Vagina (tissue), 2 donors: ENCODE measurements at places on chromosomes 2 and 18.

DNA sequence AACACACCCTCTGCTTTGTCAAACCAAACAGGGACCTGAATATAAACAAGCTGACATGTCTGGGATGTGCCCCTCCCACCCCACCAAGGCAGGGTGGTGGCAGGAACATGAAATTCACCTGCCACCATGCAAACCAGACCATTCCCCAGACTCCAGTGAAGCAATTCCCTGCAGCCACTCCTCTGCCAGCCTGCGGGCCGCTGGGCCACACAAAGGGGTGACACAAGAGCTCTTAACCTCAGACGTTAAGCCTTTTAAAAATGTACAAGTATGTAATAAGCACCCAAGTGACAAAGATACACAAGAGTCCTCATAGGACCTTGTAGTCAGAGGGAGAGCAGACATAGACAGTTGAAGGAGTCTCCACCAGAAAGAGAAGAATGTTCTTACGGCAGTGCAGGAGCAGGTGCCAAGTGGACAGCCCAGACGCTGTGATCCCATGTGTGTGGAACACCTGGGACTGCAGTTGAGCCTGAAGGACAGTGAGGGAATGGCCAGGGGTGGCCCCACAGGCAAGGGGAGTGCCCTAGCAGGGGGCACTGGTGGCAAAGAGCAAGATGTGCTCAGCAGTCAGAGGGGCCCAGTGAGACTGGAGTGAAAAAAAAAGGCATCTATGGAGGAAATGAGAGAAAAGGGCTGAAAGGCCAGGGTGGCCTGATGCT, 36.9 kb downstream of the CRACDL start:
- no peak for DNase-seq

GRCh38 chr2:230602562-230603230, 109.9 kb upstream of the CAB39 start:
- no peak for DNase-seq

DNA sequence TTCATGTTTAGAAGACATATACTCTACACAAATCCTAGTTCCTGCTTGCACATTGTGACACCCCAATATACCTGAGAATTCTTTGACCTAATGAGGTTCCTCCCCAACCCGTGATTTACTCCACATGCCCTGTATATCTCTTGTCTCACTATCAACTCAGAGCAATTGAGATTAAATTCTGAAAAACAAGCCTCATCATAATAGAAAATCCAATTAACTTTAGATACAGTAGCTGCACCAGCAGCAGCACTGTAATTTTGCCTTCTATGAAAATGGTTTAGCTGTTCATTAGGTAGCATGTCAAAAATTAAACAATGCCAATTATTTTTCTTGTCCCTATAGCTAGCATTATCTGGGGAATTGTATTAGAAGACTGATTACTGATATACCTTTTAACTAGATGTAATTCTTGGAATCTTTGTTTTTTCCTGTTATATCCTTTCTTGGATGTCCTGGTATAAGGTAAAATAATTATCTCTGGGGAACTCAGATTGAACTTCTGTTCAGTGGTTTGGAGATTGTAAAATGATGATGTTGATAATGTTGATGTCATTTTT, 218.9 kb upstream of the TANK start:
- no peak for DNase-seq

DNA sequence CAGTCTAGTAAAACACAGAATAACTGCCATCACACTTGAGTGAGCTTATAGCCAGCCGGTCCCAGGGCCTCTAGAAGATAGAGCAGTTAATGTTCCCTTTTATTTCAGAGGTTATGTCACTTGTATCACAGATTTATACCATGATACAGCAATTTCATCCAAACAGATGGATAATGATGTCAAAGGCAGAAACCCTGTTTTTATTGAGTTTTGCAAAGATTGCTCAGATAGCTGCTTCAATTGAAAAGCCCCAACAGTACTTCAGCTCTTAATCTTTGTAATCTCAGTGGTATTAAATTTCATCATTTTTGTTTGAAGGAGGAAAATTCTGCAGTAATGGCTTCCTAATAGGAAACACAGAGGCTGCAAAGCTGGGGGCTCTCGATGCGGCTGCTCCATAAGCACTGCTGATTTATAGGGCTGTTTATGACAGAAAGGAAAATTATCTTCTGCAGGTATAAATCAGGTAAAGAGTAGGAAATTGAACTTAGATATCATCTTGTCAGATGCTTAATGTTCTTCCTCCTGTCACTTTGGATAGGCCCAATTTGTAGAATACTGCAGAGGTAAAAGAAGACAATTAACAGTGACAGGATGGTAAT, 112.3 kb downstream of the LNPK start:
- DNase-seq, result no peak

GRCh38 chr2:42927334-42928160, 135.2 kb upstream of the HAAO start:
- no peak for DNase-seq

GRCh38 chr2:68157002-68157401, 686 bp upstream of the PNO1 start:
- DNase-seq, result peak; percentile 88

DNA sequence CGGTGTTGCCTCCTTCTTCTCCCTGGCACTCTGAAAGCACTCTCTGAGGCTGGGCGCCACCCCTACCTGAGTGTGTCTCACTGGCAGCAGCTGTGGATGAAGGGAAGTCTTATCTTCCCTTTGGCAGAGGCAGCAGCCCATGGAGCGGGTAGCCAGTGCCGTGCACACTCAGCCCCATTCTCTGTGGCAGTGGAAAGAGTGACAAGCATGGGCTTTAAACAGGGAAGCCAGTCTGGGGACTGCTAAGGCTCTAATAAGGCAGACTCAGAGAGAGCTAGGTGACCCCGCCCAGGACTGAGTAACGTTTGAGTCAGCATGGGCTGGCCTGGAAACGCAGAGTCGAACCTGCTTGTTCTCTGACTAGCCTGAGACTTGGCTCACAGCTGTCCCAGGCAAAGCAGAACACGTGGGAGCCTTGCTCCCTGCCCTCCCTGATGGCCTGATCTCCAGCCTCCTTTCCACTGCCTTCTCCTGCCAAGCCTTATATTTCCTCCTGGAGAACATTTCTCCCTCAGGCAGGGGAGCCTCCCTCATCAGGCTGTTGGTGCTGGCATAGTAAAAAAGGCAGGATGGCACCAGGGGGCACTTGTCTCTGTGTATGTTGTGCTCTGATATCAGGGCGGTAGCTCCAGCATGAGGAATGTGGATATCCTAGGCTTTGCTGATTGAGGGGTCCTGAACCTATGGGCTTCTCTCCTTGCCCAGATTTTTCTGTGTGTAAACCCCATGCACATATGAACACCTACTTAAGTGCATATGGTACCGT, 93.9 kb upstream of the LGALSL start:
- DNase-seq, result peak; percentile 93

DNA sequence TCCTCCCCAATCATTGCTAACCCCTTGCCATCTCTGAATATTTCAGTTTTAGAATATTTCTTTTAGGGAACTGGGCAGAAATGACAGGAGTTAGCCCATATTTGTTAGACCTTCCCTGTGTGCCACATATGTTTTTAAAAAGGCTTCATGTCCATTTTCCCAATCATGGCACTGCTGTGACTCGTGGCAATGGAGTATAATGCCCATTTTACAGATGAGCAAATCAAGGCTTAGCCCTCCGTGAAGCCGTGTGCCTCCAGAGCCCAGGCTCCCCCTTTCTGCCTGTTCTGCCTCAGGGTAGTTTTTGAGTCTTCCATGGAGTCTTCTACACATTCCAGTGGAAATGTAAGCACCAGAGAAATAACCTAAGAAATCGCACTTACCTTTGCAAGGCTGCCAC, 130.1 kb downstream of the KCTD1 start:
- DNase-seq, result no peak

DNA sequence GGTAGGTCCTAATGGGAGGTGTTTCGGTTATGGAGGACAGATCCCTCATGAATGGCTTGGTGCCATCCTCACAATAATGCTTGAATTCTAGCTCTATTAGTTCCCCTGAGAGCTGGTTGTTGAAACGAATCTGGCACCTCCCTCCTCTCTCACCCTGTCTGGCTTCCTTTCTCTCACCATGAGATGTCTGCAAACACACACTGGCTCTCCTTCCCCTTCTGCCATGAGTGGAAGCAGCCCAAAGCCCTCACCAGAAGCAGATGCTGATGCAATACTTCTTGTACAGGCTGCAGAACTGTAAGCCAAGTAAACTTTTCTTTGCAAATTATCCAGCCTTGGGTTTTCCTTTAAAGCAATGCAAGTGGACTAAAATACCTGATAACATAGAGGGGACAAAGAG, 86.6 kb downstream of the RND3 start:
- no peak for DNase-seq

- no peak for DNase-seq
These were observed 37.8 kb upstream of the IKZF2 start for GRCh38 chr2:213189001-213189899.

- DNase-seq, result peak; percentile 32
These were observed 17.3 kb upstream of the CNDP2 start for GRCh38 chr18:74478880-74479279.
